ENCODE measurements at places on chromosomes 13 and 19.

DNA sequence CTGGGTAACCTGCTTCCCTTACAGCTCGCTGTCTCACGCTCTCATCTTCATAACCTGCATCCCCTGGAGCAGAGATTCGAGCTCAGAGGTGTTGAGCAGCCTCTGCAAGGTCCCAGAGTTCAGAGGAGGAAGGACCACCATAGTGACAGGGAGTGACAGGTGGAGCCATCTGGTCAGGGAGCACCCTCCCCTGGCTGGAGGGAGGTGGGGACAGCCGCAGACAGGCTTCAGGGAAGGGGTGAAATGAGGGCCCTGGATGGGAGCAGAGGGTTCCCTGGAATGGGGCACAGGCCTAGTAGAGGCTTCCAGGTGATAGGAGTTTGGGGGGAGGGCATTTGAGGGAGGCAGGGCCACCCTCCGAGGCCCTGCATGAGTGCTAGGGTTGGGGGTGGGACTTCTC, 82.1 kb downstream of the ZNF429 start:
- peak overlapping the region; percentile 29 for H3K4me3 ChIP-seq
- peaks cover 3% of the 10 kb centered on the region for H3K36me3 ChIP-seq
- peaks cover 8% of the 10 kb centered on the region for H3K4me1 ChIP-seq
- no peak for DNase-seq

GRCh38 chr13:99356262-99357091, 49.3 kb upstream of the GPR183 start:
- DNase-seq = peak; percentile 58
- no peaks in the 10 kb centered on the region for H3K27me3 ChIP-seq
- peaks cover 67% of the 10 kb centered on the region for H3K36me3 ChIP-seq
- peak overlapping the region; percentile 35 for H3K4me3 ChIP-seq

DNA sequence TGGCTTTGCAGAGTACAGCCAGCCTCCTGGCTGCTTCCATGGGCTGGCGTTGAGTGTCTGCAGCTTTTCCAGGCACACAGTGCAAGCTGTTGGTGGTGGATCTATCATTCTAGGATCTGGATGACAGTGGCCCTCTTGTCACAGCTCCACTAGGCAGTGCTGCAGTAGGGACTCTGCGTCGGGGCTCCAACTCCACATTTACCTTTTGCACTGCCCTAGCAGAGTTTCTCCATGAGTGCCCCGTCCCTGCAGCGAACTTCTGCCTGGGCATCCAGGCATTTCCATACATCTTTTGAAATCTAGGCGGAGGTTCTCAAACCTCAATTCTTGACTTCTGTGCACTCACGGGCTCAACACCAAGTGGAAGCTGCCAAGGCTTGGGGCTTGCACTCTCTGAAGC, 1697.3 kb upstream of the MIR17HG start:
- no peak overlapping the region for H3K4me3 ChIP-seq
- H3K36me3 ChIP-seq = no peaks in the 10 kb centered on the region
- no peak overlapping the region for H3K27ac ChIP-seq
- DNase-seq = no peak
- H3K4me1 ChIP-seq = no peaks in the 10 kb centered on the region

DNA sequence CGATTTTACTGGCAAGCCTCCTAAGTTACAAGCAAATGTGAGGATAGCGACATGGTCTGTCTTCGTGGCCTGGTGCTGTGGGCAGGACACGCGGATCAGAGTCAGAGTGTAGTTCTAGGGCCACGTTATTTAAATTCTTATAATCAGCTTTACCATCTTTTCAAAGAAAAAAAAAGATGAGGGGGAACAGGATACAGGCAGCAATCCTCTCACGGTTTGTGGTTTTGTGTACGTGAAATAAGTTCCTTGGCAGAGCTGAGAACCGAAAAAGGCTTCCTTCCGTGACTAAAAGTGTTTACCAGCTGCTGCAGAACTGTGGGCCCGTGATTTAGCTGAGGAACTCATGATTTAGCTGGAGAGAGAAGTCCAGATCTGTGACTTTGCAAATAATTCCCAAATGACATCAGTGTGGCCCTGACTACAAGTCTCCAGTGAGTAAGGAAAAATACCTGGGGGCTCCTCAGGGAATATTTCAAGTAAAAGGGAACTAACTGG, 27.2 kb downstream of the RCBTB2 start:
- peak; percentile 41 for DNase-seq
- peaks cover 10% of the 10 kb centered on the region for H3K36me3 ChIP-seq
- peaks cover 45% of the 10 kb centered on the region for H3K4me1 ChIP-seq
- H3K4me3 ChIP-seq = peak overlapping the region; percentile 36
- no peaks in the 10 kb centered on the region for H3K27me3 ChIP-seq
- H3K27ac ChIP-seq = peak overlapping the region; percentile 96

DNA sequence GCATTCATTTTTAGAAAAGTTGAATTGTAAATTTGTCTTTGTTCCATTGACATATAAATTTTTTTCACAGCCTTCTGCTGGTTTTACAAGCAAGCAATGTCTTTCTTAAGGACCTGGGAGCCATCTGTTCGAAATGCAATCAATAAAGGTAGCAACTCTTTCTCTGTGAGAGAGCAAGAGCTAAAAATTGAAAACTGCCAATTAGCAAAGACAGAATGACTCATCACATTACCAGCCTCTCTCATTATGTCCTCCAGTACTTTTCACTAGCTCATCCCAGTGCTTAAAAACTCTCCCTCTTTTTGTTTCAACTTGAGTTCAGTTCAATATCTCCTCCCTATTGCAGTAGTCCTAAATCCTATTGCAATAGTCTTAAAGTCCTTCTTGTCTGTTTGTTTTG, 760.7 kb upstream of the SLITRK6 start:
- no peaks in the 10 kb centered on the region for H3K27me3 ChIP-seq
- DNase-seq = no peak
- no peak overlapping the region for H3K4me3 ChIP-seq

- H3K27me3 ChIP-seq = peaks cover 10% of the 10 kb centered on the region
- peak overlapping the region; percentile 99 for H3K27ac ChIP-seq
- H3K4me1 ChIP-seq = peaks cover 39% of the 10 kb centered on the region
- H3K4me3 ChIP-seq = peak overlapping the region; percentile 99
Measured at GRCh38 chr19:17860993-17861360, 1.3 kb downstream of the RPL18A start.

GRCh38 chr13:103287659-103288058, 221.4 kb upstream of the SLC10A2 start:
- H3K4me1 ChIP-seq = peaks cover 9% of the 10 kb centered on the region
- H3K27me3 ChIP-seq = peaks cover 8% of the 10 kb centered on the region
- H3K4me3 ChIP-seq = no peak overlapping the region
- H3K27ac ChIP-seq = no peak overlapping the region

- DNase-seq = peak; percentile 59
- no peak overlapping the region for H3K4me3 ChIP-seq
- peaks cover 6% of the 10 kb centered on the region for H3K36me3 ChIP-seq
- no peaks in the 10 kb centered on the region for H3K27me3 ChIP-seq
- peaks cover 6% of the 10 kb centered on the region for H3K4me1 ChIP-seq
Measured at GRCh38 chr13:45119469-45119990, 780 bp upstream of the GTF2F2 start.

DNA sequence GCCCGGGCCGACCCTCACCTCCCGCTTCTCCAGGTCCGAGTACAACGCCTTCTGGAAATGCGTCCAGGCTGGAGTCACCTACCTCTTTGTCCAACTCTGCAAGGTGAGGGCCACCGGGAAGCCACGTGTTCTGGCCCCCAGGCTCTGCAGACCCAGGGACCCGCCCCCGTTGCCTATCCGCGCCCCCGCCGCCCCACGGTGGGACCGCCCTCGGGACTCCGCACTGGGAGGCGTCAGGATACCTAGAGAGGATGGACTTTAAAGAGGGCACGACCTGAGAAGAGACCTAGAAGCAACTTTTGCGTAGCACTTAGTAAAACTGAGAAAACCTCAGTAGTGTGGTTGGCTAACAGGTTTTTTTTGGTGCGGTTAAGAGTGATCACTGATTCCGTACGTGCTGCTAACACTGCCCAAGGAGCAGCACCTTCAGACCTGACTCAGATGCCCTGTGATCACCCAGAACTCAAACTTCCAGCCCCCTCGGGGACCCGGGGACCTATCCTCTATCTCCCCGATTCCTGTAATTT, 492 bp downstream of the TMEM147 start:
- no peaks in the 10 kb centered on the region for H3K27me3 ChIP-seq
- H3K4me3 ChIP-seq = peak overlapping the region; percentile 93
- H3K4me1 ChIP-seq = peaks cover 34% of the 10 kb centered on the region
- peak; percentile 84 for DNase-seq
- H3K27ac ChIP-seq = peak overlapping the region; percentile 97
- peaks cover 31% of the 10 kb centered on the region for H3K36me3 ChIP-seq

DNA sequence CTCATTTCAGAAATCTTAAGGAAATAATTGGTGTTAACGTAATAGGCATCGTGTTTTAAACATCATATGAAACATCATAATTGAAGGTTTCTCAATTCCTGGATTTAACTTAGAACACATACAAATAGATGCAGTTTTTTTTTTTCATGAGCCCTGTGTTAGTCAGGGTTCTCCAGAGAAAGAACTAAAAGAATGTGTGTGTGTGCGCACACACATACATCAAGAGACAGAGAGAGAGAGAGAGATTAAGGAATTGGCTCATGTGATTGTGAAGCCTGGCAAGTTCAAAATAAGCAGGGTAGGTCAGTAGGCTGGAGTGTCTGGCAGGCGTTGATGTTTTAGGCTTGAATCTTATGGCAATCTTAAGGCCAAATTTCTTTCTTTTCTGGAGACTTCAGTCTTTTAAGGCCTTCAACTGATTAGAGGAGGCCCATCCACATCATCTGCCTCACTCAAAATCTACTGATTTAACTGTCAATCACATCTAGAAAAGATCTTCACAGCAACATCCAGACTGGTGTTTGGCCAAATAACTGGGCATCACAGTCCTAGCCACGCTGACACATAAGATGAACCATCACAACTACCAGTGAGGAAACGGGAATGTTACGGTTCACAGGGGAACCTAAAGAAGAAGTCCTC, 25.2 kb downstream of the SPATA13 start:
- H3K27me3 ChIP-seq = no peaks in the 10 kb centered on the region
- peaks cover 36% of the 10 kb centered on the region for H3K4me1 ChIP-seq
- H3K4me3 ChIP-seq = no peak overlapping the region
- no peak overlapping the region for H3K27ac ChIP-seq
- H3K36me3 ChIP-seq = peaks cover 33% of the 10 kb centered on the region

DNA sequence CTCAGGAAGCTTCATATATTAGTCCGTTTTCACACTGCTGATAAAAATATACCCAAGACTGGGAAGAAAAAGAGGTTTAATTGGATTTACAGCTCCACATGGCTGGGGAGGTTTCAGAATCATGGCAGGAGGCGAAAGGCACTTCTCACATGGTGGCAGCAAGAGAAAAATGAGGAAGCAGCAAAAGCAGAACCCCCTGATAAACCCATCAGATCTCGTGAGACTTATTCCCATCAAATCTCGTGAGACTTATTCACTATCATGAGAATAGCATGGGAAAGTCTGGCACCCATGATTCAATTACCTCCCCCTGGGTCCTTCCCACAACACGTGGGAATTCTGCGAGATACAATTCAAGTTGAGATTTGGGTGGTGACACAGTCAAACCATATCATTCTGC, 23.1 kb downstream of the FLT3 start:
- H3K27me3 ChIP-seq = no peaks in the 10 kb centered on the region
- DNase-seq = no peak
- no peaks in the 10 kb centered on the region for H3K36me3 ChIP-seq

DNA sequence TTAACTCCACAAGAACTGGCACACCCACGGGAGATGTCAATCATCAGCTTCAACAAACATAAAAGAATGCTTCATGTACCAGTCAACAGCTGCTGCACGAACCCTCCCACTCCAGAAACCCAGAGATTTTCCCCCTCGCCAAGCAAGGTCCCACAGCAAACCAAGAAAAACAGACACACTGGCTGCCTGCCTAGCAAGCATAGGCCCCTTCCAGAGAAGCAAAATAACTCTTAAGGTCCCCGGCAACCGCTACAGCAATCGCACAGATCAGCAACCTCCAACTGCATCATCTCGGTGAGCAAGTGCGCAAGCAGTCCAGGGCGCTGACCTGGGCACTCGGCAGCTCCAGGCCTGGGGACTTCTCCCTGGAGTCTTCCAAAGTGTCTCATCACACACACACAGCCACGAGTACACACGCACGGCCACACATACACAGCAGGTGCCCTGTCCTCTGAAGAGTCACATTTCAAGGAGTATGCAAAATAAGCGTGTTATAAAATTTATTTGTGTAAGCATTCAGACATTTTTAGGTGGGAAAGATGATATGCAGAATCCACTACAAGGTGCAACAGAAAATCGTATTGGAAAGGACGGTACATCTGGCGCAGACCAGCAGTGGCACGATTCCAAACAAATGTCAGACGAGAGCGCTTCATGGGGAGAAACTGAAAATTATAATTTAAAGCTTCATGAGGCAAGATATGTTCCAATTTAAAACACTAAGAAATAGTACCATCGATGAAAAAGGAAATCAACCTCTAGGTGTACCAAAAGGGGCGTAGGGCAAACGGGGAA, 125.0 kb downstream of the STK24 start:
- H3K27ac ChIP-seq = peak overlapping the region; percentile 65
- DNase-seq = no peak
- H3K4me1 ChIP-seq = peaks cover 22% of the 10 kb centered on the region
- H3K36me3 ChIP-seq = peaks cover 15% of the 10 kb centered on the region
- no peak overlapping the region for H3K4me3 ChIP-seq

DNA sequence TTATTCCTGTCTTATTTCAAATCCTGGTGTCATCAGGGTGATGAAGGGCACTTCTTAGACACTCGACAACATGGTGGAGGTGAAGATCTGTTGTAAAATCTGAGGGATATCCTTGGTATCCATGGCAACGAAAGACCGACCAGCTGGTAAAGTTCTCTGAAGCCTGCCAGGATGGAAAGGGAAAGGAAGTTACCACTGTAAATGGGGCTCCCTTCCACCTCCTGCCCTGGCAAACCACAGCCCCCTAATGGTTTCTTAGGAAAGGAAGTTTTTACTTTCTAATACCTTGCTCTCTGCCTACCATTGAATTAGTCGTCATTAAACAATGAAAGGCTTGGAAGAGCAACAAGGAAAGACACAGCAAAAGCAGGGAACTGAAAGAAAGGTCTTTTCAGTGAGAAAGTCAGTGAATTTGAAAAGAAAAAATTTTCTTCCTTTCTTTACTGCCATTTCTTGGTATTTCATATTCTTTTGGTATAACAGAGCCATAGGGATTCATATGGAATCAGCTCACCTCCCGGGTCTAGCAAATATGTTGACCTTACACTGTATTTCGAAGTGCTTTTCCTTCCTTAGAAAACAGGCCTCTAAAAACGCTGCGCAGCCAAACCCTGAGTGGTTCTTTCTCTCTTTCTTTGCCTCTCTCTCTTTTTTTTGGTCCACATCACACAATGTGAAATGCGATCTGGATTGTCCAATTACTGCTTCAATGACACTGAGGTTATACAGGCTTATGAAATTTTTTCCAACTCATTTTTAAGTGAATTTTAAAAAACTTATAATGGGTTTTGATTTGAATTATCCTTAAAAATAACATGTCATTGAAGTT, 111.0 kb downstream of the RGCC start:
- DNase-seq = no peak
- no peaks in the 10 kb centered on the region for H3K27me3 ChIP-seq
- H3K4me3 ChIP-seq = no peak overlapping the region
- peaks cover 7% of the 10 kb centered on the region for H3K4me1 ChIP-seq

- H3K4me3 ChIP-seq = no peak overlapping the region
- H3K27ac ChIP-seq = no peak overlapping the region
- H3K27me3 ChIP-seq = no peaks in the 10 kb centered on the region
- DNase-seq = no peak
- peaks cover 35% of the 10 kb centered on the region for H3K4me1 ChIP-seq
Measured at GRCh38 chr13:29573190-29573589, 22.3 kb downstream of the SLC7A1 start.

Data from activated naive CD8-positive, alpha-beta T cell treated with anti-CD3 and anti-CD28 coated beads for 36 hours (primary cell).